ENCODE measurements at places on chromosomes 5 and 9.

DNA sequence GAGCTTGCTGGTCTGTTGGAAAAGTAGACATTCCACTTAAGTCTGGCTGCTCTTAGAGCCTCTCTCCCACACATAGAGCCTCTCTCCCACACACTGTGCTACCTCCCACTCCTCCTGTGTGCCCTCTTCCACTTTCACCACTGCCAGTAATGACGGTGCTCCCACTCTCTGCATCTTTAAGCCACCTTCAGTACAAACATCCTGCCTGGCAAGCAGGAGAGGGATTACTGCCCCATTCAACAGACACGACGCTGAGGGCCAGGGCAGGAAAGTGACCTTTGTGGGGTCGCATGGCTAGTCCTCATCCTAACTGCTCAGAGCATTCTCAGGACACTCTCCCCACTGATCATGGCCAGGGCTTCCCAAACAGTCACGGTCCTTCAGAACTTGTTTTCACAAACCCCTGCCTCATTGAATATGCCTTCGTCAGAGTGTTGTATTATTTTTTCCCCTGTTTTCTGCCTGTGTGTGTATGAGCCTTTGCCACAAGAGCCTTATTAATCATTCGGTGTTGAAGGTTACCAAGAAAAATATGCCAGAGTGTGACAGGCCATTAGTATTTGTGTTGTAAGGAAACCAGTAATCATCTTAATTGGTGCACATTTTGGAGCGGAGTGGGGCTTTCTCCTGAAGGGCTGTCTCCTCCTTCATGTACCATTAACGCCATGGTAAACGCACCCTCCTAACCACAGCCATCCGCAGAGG is 87.1 kb upstream of the SAP30L start:
- no peak for DNase-seq

DNA sequence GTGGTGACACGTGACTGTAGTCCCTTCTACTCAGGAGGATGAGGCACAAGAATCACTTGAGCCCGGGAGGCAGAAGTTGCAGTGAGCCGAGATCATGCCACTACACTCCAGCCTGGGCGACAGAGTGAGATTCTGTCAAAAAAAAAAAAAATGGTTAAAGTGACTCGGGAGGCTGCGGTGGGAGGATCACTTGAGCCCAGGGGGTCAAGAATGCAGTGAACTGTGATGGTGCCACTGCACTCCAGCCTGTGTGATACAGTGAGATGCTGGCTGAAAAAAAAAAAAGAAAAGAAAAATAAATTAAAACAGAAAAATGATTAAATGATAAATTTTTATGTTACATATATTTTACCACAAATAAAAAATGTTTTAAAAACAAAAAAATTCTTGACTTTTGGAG is 51.9 kb downstream of the KLF4 start:
- no peak for DNase-seq

DNA sequence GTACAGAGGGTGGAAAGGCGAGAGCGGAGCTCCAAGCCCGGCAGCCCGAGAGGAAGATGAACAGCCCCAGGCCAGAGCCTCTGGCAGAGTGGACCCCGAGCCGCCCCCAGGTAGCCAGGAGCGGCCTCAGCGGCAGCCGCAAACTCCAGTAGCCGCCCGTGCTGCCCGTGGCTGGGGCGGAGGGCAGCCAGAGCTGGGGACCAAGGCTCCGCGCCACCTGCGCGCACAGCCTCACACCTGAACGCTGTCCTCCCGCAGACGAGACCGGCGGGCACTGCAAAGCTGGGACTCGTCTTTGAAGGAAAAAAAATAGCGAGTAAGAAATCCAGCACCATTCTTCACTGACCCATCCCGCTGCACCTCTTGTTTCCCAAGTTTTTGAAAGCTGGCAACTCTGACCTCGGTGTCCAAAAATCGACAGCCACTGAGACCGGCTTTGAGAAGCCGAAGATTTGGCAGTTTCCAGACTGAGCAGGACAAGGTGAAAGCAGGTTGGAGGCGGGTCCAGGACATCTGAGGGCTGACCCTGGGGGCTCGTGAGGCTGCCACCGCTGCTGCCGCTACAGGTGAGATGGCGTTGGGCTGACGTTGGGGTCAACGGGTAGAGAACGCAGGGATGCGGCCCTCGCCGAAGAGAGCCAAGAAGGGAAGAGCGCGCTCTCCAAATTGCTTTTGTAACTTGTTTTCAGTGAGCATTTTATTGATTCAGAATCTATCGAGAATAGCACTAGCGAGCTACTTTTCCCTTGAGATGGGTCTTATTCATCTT is at the start of gene PTGER4:
PTGER4 (plus strand) TSS at position 3 of the 769 bp plus-strand sequence. CDS start 1,079 bp downstream, outside the sequence.
- no peak for DNase-seq

- DNase-seq = no peak
These were observed 3.2 kb downstream of the GALNT10 start for GRCh38 chr5:154193701-154194121.

DNA sequence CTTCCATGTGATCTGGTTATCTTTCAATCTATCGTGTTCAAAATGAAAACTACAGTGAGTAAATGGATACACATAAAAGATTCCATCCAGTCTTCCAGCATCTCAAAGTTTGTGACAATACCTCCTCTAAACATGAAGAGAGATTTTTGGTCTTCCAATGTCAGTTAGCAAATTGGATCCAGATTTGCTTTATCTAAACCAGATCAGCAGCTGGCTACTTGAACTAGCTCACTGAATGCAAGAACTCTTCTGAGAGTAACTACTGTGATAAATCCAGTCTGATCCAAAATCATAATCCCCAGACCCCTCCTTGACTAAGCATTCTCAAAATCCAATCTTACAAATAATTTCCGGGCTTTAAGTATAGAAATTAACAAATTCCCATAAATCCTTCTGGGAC is 2177.9 kb upstream of the C9orf72 start:
- DNase-seq = no peak

All from NCI-H2107 (cell line).